ENCODE measurements at places on chromosomes 5 and 9.

GRCh38 chr5:72503888-72504491 lies 3.2 kb downstream of the ZNF366 start:
- DNase-seq, result no peak

GRCh38 chr5:3056866-3057265 lies 305.4 kb upstream of the IRX2 start:
- no peak for DNase-seq

GRCh38 chr9:4137234-4137633 lies 162.6 kb downstream of the GLIS3 start:
- DNase-seq, result peak; percentile 87

DNA sequence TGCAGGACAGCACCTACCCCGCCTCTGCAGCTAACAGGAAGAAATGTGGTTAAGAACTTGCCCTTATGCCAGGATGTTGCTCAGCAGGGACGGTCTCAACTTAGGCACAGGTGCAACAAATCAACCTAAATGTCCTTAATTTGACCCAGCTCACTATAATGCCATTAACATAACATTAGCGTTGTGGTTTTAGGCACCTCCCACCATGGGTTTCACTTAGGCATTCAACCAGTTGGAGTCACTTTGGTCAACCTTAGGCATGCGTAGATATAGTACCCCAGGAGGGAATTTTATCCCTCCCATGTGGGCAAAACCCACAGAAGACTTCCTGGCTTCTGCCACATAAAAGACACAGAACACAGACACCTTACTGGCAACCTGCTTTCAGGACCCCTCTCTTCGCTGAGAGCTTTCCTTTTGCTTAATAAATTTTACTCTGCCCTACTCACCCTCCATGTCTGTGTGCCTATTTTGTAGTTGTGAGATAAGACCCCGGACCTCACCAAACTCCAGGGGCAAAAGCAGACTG lies 8.7 kb upstream of the ERAP1 start:
- no peak for DNase-seq

- no peak for DNase-seq
Observed at GRCh38 chr9:71937898-71938297, 26.5 kb downstream of the C9orf85 start.

DNA sequence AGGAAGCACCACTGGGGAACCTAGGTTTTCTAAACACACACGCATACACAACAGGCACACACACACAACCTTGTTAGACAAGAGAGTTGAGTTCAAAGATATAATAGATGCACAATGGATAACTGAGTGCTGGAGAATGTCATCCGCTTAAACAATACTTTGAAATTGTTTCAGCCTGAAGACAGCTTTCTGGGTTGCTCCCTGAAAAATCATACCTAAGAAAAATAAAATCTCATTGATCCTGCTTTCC lies 126.1 kb downstream of the TMEM161B start:
- DNase-seq, result no peak

DNA sequence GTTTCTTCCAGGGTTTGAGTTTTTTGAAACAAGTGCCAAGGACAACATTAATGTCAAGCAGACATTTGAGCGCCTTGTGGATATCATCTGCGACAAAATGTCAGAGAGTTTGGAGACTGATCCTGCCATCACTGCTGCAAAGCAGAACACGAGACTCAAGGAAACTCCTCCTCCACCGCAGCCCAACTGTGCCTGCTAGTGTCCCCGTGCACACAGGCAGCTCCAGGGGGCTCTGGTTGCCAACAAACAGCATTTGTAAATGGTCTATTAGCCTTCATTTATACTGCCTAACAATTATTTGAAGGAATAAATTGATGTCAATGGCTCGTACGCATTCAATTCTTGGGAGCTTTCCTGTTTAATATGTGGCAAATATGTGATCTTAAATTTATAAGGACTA lies 268.3 kb downstream of the RAB3C start:
- no peak for DNase-seq

DNA sequence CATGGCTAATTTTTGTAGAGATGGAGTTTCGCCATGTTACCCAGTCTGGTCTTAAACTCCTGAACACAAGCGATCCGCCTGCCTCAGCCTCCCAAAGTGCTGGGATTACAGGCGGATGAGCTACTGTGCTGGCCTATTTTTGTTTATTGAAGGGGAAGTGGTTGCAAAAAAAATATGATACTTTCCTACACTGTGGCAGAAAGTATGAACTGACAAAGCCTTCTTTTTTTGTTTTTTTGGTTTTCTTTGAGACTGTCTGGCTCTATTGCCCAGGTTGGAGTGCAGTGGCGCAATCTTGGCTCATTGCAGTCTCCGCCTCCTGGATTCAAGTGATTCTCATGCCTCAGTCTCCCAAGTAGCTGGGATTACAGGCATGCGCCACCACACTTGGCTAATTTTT lies 50.9 kb downstream of the OSTF1 start:
- DNase-seq, result no peak

GRCh38 chr5:77623203-77623740 lies 15.2 kb downstream of the OTP start:
- DNase-seq, result no peak

GRCh38 chr5:124605541-124605940 lies 140.9 kb downstream of the ZNF608 start:
- DNase-seq, result peak; percentile 89

DNA sequence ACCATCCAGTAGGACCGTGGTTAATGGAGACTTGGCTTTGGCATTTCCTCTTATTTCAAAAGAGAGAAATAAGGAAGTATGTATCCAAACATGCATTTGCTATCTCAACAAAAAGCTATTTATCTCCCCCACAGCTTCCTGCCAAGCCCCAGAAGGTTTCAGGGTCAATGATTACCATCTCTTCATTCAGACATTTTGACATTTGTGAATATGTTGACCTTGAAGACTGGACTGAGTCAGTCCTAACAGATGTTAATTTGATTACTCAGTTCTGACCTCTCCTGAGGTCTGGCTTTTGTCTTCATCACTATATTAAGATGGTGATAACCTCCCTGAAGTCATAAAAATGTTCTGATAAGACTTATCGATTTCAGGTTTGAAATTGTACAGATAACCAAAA lies 479.4 kb downstream of the AGTPBP1 start:
- no peak for DNase-seq

DNA sequence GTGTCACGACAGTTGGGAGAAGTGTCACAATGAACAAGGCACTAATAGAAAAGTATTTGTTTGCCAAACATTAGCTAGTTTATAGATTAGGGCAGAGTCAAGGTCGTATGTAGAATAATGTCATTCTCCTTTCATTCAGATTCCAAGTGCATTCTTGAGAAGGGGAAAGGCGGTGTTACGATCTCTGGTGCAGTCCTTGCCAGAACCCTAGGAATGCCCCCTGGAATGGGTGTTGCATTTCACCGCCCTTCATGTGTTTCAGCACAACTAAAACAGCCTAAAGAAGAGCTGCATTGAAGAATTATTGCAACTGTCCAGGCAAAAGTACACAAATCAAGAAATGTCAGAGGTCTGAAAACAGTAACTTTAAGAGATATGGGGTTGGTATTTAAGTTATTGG lies 721.0 kb upstream of the WWC1 start:
- no peak for DNase-seq

DNA sequence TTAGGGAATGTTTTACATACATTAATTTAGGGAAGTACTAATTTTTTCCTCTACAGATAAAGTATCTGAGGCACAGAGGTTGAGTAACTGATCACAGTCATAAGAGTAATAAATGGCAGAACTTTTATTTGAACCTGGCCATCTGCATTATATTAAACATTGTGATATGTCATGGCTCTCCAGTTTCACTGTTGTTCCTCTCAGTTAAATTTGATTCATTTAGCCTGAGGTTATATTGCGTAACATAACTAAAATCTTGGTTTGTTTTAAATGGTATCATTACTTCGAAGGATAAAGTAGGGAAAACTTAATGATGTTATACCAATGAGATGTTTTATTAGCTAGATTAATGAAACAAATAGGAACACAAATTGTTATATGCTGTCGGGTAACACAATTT lies 284.4 kb downstream of the KDM4C start:
- no peak for DNase-seq

GRCh38 chr5:107993341-107993740 lies 322.6 kb upstream of the EFNA5 start:
- DNase-seq, result no peak

DNA sequence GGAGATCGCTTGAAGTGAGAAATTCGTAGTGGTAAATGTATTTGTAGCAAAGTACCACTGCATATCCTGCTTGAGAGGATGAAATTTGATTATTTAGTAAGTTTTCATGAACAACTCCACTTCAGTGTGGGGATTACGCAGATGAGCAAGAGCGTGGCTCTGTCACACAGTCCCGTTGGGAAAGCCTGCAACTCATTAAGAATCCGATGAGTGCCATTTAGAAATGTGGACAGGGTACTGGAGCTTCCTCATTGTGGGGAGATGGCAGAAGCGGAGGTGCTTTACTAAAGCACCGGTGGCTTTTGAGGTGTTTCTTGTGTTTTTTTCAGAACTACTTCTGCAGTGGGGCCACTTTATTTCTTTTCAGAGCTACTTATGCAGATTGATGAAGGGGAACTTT lies 1.4 kb downstream of the TJP2 start:
- DNase-seq, result no peak

DNA sequence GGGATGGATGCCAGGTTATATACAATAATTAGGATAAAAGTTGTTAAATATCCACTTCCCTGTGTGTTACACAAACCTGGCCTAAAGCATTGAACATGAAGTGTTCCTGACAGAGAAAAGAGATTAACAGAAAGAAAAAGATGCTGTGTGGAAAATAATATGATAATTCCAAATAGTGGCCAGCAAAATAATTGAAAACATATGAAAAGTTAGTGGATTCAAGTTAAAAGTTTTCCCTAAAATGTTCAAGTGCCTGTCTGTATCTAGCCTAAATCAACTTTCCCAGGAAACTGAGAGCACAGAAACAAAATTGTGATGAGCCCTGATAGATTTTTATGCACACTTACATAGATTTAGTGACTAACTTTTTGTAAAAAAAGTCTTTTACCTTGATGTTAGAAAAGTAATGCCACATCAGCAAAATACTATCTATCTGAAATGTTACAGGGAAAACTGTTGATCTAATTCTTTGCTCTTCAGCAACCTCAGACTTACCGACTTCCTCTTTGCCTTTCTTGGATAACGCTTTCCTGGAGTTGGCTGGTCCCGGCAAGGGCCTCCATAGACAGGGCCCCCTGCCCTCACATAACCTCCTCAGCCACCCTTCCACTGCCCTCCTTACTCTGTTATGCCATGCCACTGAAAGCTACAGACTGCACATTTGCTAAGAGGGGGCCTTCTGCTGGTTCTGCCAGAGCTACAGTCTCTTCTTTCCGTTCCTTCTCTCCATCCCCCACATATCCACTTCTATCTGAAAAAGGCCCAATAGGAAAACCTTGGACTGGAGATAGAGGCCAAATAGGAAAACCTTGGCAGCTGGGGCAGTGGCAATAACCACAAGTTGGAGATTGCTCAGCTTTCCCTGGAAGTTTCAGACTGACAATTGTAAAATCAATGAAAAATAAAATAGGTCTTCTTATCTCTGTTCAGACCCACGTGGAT lies 44.4 kb downstream of the ZNF474 start:
- DNase-seq, result no peak

DNA sequence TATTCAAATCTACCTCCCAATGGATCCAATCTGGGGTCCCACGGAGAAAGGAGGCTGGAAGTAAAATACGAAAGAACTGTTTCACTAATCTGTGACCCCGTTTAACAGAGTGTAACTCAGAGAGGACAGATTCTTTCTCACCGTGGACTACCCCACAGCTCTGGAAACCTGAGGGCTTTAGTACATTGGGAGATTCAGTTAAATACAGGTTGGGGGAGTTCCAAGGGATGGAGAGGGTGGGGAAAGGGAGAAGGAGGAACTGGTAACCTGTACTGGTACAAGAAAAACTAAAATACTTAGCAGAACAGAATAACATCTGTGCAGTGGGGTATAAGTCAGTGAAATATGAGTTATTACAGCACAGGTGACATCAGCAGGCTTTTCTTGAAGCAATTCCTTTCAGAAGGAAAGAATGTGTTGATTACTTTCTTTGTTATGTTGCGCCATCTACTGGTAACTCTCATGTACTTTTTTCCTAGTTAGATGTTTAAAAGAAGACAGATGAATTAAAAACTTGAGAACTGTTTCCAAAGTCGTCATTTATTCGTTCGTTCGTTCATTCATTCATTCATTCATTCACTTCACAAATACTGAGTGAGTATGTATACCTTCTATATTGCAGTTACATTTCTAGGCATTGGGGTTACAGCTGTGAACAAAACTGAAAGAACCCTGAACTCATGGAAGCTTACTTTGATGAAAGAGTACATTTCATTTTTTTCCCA lies 30.0 kb upstream of the STOM start:
- DNase-seq, result peak; percentile 60

DNA sequence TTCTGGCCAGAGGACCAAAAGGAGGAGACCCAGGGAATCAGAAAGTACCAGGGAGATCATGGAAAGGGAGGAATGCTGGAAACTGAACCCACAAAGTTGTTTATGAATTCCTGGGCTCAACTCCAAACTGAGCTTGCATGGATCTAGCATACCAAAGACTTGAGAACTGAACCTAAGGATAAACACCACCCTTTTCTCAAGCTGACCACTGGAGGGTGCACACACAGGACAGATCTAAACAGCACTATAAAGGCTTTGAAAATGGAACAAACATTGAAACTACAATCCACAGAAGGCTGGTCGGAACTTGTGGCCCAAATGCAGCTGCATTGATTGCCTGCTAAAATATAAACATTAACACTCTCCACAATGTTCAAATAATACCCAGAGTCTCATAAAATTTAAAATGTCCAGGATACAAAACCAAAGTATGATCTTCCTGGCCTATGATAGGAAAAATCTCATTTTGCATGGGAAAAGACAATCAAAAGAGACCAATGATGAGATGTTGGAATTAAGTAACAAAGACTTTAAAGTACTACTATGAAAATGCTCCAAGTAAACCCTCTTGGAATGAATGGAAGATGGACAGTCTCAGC lies 15.6 kb upstream of the IRF1 start:
- no peak for DNase-seq

DNA sequence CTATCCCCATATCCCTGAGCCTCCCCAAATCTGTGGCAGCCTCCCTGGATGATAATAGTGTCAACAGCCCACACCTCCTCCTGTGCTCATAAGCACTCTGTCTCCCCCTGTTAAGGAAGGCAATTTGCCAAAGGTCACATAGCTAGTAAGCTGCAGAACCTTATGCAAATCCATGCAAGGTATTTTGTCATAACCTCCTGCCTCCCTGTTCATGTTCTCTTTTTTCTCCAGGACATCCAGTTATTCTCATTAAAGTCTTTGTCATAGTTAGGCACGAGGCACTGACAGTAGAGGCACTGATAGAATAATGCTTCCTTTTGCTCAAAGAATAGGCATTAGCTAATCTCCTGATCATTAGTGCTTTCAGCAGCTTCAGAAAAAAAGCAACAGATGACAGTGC lies 10.2 kb upstream of the AUH start:
- no peak for DNase-seq

DNA sequence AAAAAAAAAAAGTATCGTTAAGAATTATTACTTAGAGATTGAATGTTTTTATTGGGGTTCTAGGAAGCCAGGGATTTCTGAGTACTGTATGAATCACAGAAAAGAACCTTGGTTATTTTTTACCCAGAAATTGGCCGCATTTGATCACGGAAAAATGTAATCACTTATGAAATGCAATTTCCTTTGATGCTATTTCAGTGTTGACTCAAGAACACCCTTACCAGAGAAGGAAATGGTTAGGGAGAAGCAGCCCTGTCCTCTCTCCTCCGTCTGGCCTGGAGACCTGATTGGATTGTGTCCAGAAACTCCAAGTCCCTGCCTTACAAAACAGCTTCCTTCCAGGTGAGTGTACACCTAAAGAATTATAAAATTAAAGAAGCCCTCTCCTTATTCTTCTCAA lies 116.7 kb downstream of the MED10 start:
- DNase-seq, result no peak

- no peak for DNase-seq
Observed at GRCh38 chr5:153960269-153961215, 78.2 kb downstream of the FAM114A2 start.

Measured in pulmonary artery endothelial cell (primary cell).